ENCODE measurements at places on chromosomes 2 and 18. TPM values are rescaled to one million over a fixed set of nuclear protein-coding genes. Genes with fewer than 3 reads are reported as not detected.

- no peak for DNase-seq
Measured at GRCh38 chr18:77597726-77598125, 348.1 kb downstream of the GALR1 start.

BCL2 gene
- total RNA-seq: 14.1 TPM

DNA sequence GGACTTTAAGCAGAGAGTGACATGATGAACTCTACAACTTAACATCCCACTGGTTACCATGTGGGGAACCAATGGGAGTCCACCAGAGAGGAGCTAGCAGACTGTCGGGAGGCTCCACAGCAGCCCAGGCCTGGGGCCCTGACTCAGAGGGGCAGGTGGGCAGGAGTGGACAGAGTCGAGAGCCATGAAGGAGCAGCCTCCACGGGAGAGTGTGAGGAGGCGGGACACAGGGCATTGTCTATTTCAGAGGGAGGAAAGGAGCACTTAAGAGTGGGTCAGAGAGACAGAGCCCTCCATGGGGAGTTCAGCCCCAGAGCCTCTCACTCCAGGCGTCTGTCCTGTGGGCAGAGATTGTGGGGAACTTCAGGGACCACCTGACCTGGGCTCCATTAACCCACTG is 118.7 kb downstream of the CYP26B1 start:
- peak; percentile 0 for DNase-seq

DNA sequence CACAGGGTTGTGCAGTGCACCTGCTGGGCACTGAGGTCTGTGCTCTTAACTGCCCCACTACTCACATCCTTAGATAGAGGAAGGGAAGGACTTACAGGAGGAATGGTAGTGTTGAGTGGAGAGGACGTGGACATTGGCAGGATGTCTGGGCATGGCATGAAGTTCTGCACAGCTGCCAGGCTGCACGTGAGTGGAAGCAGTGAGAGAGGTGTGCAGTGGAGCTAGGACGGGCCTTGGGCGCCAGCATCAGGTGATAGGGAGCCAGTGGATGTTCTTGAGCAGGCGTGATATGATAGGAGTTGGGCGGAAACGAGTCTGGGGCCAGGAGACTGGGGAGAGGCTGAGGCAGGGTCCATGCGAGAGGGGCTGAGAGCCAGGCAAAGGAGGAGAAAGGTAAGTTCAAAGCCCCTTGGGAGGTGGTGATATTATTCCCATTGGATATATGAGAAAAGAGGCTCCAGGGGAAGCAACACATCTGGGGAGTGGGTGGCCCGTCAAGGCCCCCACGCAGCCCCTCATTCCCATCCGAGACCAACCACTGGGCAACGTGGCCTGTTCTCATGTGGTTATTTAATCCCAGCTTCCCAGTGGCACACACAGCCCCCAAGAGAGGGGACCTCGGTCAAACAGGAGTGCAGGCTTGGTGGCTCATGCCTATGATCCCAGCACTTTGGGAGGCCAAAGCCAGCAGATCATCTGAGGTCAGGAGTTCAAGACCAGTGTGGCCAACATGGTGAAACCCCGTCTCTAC is 45.7 kb upstream of the SNED1 start:
- DNase-seq: no peak

DNA sequence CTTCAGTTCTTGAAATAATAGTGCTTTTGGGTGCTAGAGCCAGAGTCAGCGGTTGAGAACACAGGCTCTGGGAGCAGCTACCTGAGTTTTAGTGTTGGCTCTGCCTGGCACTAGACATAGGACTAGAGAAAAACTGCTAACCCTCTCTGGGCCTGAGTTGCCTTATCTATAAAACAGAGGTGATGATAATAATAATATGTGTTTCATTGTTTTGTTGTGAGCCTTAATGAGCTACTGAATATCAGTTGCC is 391.7 kb downstream of the PTPRM start:
- DNase-seq: no peak

DNA sequence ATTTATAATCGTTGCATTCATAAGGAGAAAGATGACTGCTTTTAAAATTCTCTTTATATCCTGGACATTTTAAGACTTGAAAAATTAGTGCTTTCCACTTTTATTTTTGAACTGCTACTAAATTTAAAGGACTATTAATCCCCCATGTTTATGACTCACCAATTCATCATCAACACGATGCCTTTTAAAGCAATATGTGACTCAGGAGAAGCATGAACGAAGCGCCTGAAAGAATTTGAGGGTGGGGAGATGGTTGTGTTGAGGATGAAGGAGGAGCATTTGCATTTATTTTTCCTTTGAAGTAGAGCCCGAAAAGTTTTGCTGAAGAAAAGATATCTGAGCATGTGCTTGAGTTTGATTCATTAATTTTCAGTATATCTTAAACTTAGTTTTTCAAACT is 192.2 kb upstream of the LRRTM1 start:
- no peak for DNase-seq

DNA sequence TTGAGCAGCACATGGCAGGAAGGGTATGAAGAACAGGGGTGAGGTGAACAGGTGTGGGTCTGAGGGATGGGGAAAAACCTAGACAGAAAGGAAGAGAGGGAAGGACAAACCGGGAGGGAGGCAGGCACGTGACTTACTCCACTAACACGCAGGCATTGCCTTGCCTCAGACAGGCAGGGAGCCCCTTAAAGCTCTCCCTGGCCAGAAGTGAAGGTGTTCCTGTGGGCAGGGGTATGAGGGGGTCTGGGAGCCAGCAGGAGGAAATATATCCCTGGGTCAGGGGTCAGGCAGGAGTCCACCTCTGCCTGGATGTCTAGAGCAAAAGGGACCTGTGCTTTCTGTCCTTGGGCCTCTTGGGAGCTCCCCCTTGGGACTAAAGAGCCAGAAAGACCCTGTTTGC is 135.3 kb upstream of the EPAS1 start:
- no peak for DNase-seq

GRCh38 chr18:2395427-2396161 is 175.7 kb downstream of the METTL4 start:
- DNase-seq: no peak

GRCh38 chr2:62379566-62379965 is 126.4 kb downstream of the TMEM17 start:
- no peak for DNase-seq

DSEL gene
- 2.7 TPM for total RNA-seq

GAREM2 gene
- 21.8 TPM for total RNA-seq

RBMS1 gene
- total RNA-seq: 28.4 TPM

DNA sequence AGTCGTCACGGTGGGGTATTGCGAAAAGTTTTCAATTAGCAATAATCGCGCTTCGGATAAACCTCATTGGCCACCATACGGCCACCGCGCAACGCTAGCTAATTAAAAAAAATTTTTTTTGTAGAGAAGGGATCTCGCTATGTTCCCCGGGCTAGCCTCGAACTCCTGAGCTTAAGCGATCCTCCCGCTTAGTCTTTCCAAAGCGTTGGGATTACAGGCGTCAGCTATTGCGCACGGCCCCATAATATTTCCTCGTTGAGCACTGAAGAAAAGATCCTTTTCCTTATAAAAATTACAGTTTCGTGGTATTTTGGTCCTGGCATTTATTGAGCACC is 759 bp upstream of the ACTR1B start:
- no peak for DNase-seq

DNA sequence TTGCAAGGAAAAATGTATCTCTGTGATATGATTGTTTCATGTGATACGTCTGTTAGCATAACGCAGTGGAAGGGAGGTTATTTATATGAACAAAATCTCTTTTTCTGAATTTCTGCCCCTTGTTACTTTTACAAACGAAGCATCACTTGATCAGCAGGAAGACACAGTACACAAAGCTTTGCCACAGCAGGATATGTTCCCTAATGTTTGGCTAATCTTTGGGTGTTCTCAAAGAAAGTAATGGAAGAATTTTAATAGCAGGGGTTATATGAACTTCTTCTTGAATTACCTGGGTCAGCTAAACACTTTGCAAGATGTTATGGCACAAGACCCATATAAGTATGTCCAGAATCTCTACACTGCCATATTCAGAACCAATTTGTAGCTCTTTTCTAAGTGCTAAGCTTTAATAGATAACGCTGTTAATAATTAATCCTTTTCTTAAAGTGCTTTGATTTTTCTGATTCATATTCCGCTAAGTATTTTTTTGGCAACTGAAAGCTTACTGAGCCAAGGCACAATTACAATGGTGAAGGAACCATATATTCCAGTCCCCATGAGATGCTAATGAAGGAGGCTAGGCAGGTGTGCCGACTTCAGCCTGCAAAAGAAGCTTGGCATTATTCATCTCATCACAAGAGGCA is 33.2 kb upstream of the TRIB2 start:
- no peak for DNase-seq

DNA sequence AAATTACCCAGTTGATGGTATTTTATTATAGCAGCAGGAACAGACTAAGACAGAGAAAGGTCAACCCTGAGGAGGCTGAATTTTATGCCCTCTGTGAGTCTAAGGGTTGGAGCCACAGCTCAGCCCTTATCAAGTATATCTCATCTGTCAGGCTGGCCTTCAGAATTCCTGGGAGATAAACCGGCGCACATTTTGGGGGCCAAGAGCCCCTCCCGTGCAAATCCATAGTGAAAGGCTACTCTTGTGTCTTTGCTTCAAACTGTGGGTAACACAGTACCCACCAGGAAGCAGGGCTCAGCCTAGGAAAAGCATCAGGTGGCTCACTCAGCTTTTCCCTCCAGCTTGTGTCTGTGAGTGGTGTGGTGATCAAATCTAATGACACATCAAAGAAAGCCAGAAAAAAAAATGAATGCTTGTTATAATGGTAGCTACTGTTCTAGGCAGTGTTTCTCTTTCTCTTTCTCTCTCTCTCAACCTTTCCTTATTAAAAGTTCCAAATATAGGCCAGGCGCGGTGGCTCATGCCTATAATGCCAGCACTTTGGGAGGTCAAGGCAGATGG is 25.0 kb upstream of the ASXL2 start:
- DNase-seq: no peak

GRCh38 chr2:235638541-235639427 is 144.9 kb downstream of the AGAP1 start:
- no peak for DNase-seq

NEB gene
- 0.77 TPM for total RNA-seq

GPR45 gene
- total RNA-seq: 0.30 TPM

DNA sequence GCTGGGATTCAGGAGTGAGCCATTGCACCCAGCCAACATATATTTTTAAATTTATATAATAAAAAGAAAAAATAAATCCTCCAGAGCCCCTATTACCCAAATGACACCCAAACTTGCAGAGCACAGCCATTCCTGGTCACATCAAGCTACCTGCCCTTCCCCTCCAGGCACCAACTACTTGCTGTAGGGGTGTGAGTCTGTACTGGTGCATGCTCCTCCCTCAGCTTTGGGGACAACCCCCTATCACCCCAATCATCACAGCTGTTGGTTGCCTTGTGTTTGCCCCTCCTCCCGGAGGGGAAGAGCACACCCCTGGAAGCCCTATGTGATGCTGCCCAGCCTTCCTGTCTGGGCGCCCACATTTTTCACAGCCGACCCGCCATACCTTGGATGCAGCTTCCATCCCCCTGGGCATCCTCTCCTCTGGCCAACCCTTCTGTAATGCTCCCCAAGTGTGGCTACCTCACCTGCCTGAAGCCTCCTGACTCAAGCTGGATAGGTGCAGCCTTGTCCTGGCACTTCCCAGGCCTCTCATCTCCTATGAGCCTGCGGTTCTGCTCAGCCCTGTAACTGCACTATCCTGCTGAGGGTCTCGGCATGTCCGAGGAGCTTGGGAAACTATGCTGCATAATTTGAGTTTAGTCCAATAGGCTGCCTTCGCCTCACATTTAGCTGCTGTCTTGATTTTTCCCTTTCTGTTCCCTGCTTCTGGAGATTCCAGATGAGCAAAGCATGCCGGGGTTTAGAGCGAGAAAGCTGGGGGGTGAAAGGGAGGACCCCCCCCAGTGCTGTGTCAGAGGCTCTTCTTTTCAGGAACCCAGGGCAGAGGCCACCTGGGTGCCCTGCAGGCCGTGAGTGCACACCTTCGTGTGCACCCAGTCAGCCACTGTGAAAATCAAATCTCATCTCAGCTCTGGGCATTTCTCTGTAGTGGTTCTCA is 27.2 kb downstream of the CHST10 start:
- DNase-seq: no peak

DNA sequence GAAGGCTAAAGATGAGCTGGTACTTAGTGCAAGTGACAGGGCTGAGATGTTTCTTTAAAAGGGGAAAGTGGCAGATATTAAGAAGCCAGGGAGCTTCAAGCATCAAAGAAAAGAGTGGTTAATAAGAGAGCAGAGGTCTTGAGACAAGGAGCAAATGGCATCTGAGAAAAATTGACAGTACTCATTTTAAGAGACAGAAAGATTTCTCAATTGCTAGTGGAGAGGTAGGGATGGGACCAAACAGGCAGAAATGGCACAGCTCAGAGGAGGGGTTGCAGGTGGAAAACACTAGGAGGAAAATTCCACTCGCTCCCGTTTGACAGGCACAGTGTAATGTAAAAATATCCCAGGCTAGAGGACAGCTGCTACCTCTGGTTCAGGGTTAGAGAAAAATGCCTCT is 593.4 kb upstream of the LRATD1 start:
- no peak for DNase-seq

SPDYA gene
- total RNA-seq: 1.1 TPM

GRCh38 chr2:159939946-159940345 is 122.5 kb downstream of the PLA2R1 start:
- DNase-seq: no peak

ALPG gene
- total RNA-seq: not detected

DNA sequence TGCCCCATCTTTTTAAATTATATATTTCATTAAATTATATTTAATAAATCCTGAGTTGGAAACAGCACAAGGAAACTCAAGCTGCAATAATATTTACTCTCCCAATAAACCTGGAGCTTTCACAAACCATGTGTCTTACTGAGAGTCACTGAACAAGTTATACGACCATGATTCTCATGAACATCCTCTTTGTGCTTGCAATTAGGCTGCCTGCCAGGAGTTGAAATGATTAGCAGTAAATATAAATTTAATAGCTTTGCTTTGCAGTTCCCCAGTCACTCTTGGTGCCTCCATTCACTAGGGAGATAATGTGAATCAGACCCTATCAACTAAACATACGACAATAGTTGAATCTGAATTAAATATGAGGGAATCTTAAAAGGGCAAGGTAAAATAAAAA is 905.1 kb downstream of the NRXN1 start:
- no peak for DNase-seq

TMEM17 gene
- total RNA-seq: 4.0 TPM

GALNT14 gene
- 1.4 TPM for total RNA-seq
